ENCODE measurements at places on chromosomes 1 and 21. TPM values are rescaled to one million over a fixed set of nuclear protein-coding genes. Genes with fewer than 3 reads are reported as not detected.

GRCh38 chr1:11158720-11159321 is 30.3 kb upstream of the ANGPTL7 start:
- no peak overlapping the region for H3K4me3 ChIP-seq
- no peaks in the 10 kb centered on the region for H3K36me3 ChIP-seq
- DNase-seq = no peak
- H3K27ac ChIP-seq = no peak overlapping the region
- no peaks in the 10 kb centered on the region for H3K4me1 ChIP-seq
- H3K27me3 ChIP-seq = no peaks in the 10 kb centered on the region

GRCh38 chr1:228798035-228798434 is 62.8 kb downstream of the RHOU start:
- no peaks in the 10 kb centered on the region for H3K36me3 ChIP-seq
- H3K27ac ChIP-seq = no peak overlapping the region
- H3K4me3 ChIP-seq = no peak overlapping the region
- DNase-seq = no peak

Gene FBXO2
- total RNA-seq = 0.56 TPM

DNA sequence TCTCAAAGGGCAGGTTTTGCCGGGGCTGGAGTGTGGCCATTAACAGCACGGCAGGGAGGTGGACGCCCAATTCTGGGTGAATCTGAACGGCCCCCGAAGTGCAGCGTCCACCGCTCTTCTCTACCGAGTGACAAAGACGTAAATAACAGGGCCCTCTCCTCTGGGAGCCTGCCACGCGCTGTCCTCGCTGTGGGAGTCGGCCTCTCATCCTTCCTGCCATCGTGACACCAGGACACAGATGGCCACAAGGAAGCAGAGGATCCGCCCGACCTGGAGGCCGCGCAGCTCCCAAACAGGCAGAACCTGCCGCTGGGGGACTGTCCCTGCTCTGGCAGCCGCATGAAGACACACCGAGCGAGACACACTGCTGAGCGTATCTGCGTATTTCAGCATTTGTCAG is 12.1 kb upstream of the CDK11B start:
- H3K36me3 ChIP-seq = no peaks in the 10 kb centered on the region
- H3K4me3 ChIP-seq = no peak overlapping the region
- DNase-seq = no peak
- H3K27me3 ChIP-seq = no peaks in the 10 kb centered on the region
- no peaks in the 10 kb centered on the region for H3K4me1 ChIP-seq
- H3K27ac ChIP-seq = no peak overlapping the region

DNA sequence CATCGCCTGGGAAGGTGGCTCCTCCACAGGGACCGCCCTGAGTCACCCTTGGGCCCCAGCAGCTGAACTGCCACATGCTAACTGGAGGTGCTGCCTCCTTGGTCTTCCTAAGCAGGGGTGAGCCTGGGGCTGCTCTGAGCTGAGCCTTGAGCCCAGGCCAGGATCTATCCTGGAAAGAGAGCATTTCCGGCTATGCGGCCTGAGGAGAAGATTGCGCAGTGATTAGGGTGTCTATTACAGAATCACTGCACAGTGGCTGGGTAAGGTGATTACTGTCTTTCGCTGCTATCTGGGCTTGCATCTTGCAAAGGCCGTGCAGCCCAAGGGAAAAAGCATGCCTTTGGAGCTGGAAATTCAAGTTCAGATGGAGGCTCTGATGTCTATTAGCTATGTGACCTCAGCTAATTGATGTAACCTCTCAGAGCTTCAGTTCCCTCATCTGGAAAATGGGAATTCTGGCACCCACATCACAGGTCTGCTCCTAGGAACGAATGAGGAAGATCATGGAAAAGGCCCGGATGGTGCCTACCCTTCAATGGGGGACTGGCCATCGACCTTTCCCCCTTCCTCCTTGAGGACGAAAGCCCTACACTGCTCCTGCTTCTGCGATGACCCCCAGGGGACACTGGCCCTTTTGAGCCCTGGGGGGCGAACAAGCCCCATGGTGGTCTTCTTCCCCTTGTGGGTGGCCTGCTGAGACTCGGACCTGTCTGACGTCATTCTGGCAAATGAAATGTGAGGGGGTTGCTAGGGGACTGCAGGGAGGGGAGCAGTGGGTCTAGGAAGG is 38.0 kb downstream of the GPR161 start:
- DNase-seq = no peak
- H3K27ac ChIP-seq = no peak overlapping the region
- H3K4me1 ChIP-seq = no peaks in the 10 kb centered on the region
- H3K27me3 ChIP-seq = no peaks in the 10 kb centered on the region
- H3K36me3 ChIP-seq = no peaks in the 10 kb centered on the region
- no peak overlapping the region for H3K4me3 ChIP-seq

GRCh38 chr1:118948846-118949245 is 39.3 kb downstream of the TBX15 start:
- peaks cover 8% of the 10 kb centered on the region for H3K4me1 ChIP-seq
- no peaks in the 10 kb centered on the region for H3K36me3 ChIP-seq
- no peak overlapping the region for H3K4me3 ChIP-seq
- H3K27me3 ChIP-seq = no peaks in the 10 kb centered on the region

GRCh38 chr1:86951430-86951829 is 37.0 kb downstream of the HS2ST1 start:
- H3K36me3 ChIP-seq = no peaks in the 10 kb centered on the region
- H3K27me3 ChIP-seq = no peaks in the 10 kb centered on the region
- H3K27ac ChIP-seq = no peak overlapping the region
- H3K4me3 ChIP-seq = no peak overlapping the region
- H3K4me1 ChIP-seq = peaks cover 8% of the 10 kb centered on the region

DNA sequence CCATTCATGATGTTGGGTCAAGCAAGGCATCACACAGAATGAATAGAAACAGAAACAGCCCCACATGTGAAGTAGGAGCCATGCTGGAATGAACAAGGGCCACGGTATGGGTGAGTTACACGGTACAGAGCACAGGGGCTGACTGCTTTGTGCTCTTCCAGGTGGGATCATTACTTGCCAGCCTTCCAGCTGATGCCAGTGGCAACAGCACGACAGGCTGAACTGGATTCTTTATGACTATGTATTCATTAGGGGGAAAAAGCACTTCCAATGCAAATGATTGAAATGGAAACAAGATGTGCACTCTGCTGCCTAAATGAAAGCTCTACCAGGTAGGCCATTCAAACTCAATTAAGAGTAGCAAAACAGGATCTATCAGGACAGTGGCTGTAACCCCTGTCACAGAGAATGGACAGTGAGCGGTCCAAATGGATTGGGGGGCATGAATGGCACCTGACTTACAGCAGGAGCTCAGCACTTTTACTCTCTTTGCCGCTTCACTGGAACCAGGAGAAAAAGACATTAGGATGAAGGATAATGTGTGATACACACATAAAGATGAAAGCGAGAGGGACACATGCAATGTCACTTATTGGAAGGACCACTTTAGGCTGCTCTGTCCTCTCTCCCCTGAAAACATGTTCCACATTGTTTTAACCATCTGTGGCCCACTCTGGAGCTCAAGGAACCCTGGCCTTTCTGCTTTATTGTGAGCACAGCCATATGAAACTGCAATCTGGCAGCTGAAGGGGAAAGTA is 23.4 kb upstream of the IRF2BP2 start:
- no peak for DNase-seq
- H3K27me3 ChIP-seq = no peaks in the 10 kb centered on the region
- no peaks in the 10 kb centered on the region for H3K4me1 ChIP-seq
- H3K36me3 ChIP-seq = no peaks in the 10 kb centered on the region
- H3K27ac ChIP-seq = no peak overlapping the region

DNA sequence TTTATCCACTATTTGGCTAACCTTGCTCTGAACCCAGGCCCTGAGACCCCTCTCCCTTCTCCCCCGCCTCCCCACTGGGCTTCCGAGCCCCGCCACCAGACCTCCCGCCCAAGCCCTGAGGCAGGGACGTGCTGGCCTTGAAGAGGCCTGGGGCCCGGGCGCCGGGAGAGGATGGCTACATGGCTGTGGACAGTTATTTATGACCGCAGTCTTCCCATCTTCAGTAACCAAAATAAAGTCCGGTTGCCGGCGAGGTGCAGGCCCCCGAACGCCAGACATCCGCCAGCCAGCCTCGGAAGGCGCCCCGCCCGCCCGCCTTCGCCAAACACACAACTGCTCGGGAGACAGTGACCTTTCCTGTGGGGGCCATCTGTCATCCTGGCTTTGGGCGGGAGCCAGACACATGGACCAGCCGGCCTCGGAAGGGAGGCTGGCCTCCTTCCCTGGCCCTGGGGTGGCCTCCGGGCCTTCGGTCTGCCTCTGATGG is 69.0 kb downstream of the DHRS3 start:
- H3K36me3 ChIP-seq = no peaks in the 10 kb centered on the region
- H3K27me3 ChIP-seq = no peaks in the 10 kb centered on the region
- no peak for DNase-seq
- H3K4me3 ChIP-seq = no peak overlapping the region

GRCh38 chr1:33234588-33234990 is 21.7 kb upstream of the ZNF362 start:
- no peak overlapping the region for H3K27ac ChIP-seq
- H3K4me3 ChIP-seq = no peak overlapping the region
- no peaks in the 10 kb centered on the region for H3K36me3 ChIP-seq
- peaks cover 10% of the 10 kb centered on the region for H3K4me1 ChIP-seq

DNA sequence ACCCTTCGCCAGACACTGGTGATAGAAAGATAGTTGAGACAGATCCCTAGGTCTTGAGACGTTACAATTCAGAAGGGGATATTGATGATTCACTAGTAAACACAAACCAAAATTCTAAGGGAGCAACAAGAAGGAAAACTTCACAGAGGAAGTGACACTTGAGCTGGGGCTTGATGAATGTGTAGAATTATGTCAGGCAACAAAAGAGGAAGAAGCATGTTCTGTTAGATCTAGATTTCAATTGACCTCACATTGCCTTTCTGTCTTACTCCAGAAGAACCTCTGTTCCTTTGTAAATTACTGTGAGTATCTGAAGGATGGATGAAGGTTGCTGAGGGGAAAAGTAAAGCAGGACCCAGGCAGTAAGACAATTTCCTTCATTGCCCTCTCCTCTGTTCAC is 328.2 kb downstream of the KCTD3 start:
- no peaks in the 10 kb centered on the region for H3K4me1 ChIP-seq
- DNase-seq = no peak
- H3K36me3 ChIP-seq = no peaks in the 10 kb centered on the region

DNA sequence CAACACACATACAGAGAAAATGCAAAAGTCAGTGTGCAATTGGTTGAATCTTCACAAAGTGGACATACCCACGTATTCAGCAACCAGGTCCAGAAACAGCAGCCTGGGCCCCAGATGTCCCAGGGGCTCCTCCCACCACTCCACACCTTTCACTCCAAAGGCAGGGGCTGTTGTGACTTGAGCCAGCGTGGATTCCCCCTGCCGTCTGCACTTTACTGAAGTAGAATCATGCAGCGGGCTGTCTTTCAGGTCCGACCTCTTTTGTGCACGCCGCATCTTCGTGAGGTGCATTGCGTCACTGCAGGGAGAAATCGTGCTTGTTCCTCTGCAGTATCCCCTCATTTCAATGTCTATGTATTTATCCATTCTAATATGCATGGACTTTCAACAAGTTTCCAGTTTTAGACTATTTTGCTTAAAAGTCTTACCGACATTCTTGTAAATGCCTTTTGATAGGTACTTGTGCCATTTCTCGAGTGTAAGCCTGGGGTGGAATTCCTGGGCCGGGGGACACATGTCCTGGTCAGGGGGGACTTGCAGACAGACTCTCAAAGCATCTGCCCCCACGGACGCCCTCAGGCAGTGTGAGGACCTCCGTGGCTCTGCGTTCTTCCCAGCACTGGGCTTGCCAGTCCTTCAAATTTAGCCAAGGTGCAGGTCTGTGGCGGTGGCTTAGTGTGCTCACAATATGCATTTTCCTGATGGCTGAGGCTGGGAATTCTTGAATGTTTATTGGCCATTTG is 29.3 kb upstream of the ACTRT2 start:
- no peak overlapping the region for H3K4me3 ChIP-seq
- no peak for DNase-seq
- H3K27me3 ChIP-seq = no peaks in the 10 kb centered on the region
- no peaks in the 10 kb centered on the region for H3K4me1 ChIP-seq
- no peaks in the 10 kb centered on the region for H3K36me3 ChIP-seq

- H3K36me3 ChIP-seq = no peaks in the 10 kb centered on the region
- no peaks in the 10 kb centered on the region for H3K27me3 ChIP-seq
- no peak overlapping the region for H3K27ac ChIP-seq
These were observed 117.0 kb downstream of the CLEC20A start for GRCh38 chr1:178379807-178380206.

DNA sequence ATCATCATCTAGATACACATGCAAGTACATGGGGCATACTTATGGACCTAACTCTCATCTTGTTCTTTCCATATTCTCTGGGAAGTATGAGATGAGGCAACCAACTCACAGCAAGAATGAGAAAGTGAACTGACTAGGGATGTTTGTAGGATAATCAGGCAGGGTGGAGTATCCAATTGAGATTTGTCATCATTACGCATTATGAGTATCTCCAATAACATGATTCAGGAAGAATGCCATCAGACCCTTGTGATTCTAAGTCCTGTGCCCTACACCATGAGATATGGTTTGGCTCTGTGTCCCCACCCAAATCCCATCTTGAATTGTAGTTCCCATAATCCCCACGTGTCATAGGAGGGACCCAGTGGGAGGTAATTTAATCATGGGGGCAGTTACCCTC is 154.0 kb downstream of the SLC30A10 start:
- no peak overlapping the region for H3K4me3 ChIP-seq
- no peaks in the 10 kb centered on the region for H3K27me3 ChIP-seq
- H3K36me3 ChIP-seq = no peaks in the 10 kb centered on the region
- no peaks in the 10 kb centered on the region for H3K4me1 ChIP-seq
- DNase-seq = no peak
- H3K27ac ChIP-seq = no peak overlapping the region

GRCh38 chr1:105909811-105910210 is 1146.7 kb upstream of the PRMT6 start:
- no peak overlapping the region for H3K4me3 ChIP-seq
- H3K36me3 ChIP-seq = no peaks in the 10 kb centered on the region
- H3K4me1 ChIP-seq = no peaks in the 10 kb centered on the region
- no peak overlapping the region for H3K27ac ChIP-seq

DNA sequence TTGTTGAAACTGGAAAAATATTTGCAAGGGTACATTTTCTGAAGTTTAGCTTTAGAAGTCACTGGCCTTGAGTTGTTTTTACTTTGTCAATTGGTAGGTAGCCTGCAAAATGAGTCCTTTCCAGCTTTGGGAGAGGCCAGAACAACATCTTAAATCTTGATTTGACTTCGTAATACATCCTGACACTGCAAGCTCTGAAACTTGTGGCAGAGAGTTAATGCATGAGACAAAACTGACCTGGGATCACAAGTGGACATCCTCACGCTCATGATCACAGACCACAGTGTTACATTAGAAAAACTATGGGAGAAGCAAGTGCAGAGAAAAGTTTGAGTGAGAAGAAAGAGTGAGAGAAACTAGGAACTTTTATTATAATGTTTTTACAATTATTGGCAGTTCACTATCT is 550.9 kb downstream of the USP25 start:
- no peaks in the 10 kb centered on the region for H3K27me3 ChIP-seq
- no peak overlapping the region for H3K27ac ChIP-seq
- no peaks in the 10 kb centered on the region for H3K36me3 ChIP-seq
- no peak for DNase-seq
- peaks cover 16% of the 10 kb centered on the region for H3K4me1 ChIP-seq
- no peak overlapping the region for H3K4me3 ChIP-seq

DNA sequence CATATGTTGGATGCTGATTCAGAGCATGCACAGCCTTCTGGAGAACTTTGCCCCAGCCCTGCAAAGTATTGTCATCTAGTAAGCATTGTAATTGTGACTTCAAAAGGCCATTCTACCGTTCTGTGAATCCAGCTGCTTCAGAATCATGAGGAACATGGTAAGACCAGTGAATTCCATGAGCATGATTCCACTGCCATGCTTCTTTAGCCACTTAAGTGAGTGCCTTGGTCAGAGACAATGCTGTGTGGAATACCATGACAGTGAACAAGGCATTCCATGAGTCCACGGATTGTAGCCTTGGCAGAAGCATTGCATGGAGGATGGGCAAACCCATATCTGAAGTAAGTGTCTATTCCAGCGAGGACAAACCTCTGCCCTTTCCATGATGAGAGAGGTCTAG is 123.7 kb downstream of the S1PR1 start:
- no peak overlapping the region for H3K27ac ChIP-seq
- DNase-seq = no peak
- no peaks in the 10 kb centered on the region for H3K36me3 ChIP-seq
- no peak overlapping the region for H3K4me3 ChIP-seq

All from neural progenitor cell (in vitro differentiated cells).